Nucleus accumbens (tissue), 56 donors: ENCODE measurements at places on chromosomes 5 and 9.

GRCh38 chr9:101705135-101705661, 33.2 kb downstream of the GRIN3A start:
- no peak for DNase-seq

DNA sequence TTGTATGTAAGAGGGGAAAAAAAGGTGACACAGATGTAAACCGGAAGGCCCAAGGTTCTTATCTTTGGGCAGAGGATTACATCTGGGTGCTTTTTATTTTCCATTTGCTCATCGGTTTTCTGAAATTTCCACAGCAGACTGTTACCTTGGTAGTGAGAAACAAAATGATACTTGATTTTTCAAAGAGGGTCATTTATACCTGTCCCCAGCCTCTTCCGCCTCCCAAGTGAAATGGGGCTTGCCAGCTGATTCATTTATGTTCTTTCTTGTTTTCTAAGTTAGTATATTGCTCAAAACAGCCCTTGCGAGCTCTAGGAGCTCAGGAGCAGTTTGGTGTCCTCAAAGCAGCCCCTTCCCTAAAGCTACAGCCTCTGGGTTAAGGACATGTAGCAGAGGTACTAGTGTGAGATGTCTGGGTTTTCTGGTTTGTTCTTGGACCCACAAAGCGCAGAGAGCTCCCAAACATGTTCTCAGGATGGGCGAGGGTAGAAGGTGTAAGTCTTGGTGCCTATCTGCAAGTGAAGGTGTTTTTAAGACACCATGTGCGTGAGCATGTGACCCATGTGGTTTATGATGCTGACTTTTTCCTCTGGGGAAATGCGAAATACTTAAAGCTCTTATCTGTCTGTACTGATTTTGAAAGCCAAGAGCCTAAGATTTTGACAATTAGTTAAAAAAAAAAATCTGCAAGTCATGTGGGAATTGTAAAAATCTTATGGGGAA, 38.3 kb downstream of the DAPK1 start:
- no peak for DNase-seq

DNA sequence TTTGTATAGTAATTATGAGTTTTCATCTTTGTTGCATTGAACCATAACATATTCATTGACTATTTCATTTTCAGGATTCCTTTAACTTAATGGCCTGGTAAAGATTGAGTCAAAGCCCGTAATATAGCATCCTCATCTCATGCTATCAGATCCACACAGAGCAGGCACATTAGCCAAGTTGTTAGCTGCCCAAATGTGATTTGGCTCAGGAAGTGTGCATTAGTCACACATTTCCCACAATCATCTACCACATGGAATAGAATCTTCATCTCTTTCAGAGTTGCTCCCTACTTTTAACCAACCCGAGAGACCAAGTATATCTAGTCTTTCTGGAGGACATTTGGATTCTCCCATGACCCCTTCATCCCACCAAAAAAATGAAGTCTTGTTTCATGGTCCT, 481.0 kb upstream of the PTGER4 start:
- DNase-seq, result no peak

DNA sequence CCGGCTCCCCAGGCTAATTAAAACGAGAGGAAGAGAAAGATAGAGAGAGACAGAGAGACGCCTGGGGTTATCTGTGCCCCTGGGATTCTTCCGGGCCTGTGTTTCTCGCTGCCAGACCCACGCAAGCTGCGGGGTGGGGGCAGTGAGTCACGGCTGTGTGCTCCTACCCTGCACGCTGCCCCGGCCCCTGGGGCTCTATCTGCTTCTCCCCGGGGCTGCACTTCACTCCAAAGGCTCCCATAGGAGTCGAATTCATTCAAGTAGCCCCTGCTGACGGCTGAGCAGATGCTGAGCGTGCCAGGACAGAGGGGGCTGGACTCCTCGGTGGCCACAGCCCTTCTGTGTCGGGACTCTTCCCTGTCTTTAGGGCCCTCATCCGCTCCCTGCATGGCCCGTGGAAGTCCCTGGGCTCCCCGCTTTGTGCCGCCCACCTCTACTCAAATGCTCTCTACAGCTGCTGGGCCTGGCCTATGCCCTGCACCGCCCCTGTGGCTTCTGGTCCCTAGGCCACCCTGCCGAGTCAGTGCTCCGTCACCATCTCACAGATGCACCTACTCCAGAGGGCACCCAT, 22.8 kb downstream of the SARDH start:
- DNase-seq, result no peak

- DNase-seq, result no peak
Measured at GRCh38 chr5:11048760-11049159, 287.7 kb upstream of the DAP start.

- no peak for DNase-seq
Measured at GRCh38 chr5:53239301-53239990, 129.9 kb upstream of the MOCS2 start.

DNA sequence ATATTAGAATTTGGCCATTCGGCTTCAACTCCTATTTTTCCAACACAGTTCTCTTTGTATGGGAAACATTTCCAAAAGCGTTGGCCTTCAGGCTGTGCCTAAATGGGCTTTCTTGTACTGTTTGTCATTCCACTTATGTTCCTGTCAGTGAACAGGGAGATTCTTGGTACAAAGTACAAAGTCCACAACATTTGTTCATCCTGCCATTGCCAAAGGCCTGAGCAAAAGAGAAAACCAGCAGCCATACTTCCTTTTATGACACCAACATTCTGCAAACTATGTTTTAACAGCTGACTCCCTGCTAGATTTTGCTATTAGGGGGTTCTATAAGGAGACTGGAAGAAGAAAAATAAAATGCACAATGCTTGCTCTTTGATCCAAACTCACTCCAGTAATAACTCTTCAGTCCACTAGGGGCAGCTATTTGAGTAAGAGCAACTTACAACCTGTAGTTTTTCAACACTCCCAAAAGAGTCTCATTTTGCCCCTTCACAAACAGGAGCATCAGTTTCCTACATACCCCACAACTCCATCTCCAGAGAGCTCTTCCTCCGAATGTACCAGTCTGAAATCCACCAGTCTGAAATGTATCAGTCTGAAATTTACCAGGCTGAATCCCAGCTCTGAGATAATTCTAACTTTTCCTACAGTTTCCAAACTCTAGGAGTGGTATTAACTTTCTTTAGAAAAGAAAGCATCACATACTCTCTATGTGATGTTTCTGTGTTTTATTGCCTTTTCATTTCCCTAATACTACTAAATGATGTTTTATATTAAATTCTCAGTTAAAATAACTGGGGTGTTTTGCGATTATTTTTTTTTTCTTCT, 693.8 kb downstream of the DNAH5 start:
- no peak for DNase-seq

DNA sequence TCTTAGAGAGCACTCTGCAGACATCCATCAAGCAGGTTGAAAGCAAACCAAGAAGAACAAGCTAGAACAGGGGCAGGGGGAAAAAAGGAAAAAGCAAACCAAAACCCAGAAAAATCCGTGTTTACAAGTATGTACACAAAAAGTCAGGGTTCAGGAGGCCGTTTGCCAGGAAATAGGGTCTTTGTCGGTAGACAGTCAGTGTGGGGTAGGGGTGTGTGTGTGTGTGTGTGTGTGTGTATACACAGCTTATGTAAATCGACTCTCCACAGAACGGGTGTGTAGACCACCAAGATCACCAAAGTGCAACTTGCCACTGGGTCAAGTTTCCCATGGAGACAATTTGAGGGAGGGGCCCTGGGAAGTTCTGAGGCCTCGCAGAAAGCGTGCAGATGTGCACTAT, 13.1 kb downstream of the SPRY4 start:
- no peak for DNase-seq

DNA sequence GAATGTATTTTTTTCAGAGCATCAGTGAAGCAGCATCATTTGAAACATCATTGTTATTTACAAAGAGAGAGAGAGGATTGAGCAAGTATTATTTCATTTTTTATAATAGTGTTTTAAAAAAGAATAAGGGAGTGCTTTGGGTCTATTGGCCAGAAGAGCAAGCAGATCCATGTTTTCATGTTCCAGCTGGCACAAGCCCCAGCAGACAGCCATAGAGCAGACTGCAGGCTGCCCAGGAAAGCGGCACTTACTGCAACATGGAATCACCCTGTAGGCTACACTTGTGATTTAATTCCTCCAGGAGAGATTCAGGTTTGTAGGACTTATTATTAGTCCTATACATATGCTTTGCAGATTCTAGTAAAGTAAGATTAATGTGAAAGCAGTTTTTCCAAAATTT, 407.0 kb upstream of the GRAMD2B start:
- no peak for DNase-seq

GRCh38 chr5:38697013-38697412, 140.6 kb upstream of the LIFR start:
- no peak for DNase-seq

- DNase-seq, result no peak
Measured at GRCh38 chr5:59342181-59342580, 551.3 kb downstream of the PDE4D start.

DNA sequence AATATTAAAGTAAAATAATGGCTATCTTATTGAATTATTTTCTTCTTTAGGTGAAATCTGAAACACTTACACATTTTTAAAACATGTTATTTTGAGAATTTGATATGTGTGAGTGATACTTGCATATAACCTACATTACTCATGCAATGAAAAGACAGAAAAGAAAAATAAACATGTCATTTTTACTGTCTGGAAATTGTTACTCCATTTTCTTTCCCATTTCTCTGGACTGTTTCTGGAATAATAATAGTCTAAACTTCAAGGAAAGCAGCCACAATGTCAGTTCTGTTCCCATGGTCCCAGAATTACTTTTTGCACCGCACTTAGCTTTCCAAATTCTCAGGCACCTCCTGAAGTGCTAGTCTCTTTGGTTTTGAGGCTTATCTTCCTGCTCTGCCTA, 145.5 kb downstream of the PRR16 start:
- DNase-seq, result no peak

DNA sequence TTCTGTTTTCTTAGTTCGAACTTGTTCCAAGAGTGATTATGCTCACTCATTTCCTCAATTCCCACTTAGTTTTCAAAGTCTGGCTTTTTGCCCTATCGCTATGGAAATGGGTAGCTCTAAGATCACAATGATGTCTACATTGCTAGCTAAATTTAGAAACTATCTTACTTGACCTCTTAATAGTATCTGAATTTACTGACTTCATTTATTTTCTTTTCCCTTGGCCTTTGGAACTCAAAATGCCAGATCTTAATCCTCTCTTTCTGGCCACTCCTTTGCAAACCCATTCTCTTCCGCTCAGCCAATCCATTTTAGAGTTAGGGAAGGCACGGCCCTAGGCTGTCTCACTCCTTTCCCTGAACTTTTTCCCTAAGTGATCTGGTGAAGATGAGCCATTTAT, 137.0 kb downstream of the FER start:
- no peak for DNase-seq

DNA sequence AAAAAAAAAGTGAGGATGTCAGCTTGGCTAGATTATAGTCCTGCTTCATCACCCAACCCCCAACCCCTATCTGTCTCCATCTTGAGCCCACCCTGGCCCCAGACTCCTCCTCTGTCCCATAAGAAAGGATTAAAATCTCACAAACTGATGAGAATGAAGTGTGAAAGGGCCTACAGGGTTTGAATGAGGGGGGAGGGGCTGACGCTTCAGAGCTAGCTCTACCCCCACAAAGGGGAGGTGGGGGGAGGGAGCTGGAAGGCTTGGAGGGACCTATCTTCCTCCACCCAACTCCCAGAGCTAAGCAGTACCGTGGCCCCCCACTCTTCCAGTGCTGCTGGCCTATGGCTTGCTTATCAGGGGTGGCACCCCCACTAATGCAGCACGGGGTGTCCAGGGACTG, 43.7 kb upstream of the HAND1 start:
- no peak for DNase-seq

DNA sequence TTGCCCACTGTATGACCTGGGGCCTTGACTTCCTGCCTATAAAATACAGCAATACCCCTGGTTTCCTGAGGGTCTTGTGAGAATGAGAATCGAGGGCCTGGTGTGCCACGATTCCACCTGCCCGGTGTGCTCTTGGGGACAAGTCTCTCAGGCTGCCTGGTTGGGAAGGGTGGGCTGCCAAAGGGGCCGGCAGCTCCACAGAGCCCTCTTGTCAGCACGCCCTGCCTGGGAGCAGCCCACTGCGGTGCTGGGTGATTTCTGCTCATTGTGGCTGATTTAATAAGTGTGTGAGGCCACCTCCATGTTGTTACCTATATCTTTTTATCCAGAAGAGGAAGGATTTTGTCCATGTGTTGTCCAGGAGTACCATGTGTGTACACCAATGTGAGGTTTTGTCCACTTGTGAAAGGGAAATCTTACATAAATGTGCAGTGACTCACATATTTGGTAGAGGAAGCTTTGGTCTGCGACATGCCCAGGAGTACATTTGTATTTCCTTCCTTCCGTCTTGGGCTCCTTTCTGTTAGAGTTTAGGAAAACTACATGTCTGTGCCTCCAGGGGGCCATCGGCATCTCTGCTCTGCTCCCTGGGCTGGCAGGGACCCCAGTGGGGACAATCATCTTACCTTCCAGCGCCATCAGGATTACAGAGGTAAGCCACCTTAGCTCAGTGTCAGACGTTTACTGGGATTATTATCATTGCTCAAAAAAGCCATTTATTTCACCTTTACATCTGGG, 108.6 kb downstream of the PHF2 start:
- DNase-seq, result no peak

- DNase-seq, result no peak
Measured at GRCh38 chr5:58211441-58211840, 248.4 kb downstream of the PLK2 start.

DNA sequence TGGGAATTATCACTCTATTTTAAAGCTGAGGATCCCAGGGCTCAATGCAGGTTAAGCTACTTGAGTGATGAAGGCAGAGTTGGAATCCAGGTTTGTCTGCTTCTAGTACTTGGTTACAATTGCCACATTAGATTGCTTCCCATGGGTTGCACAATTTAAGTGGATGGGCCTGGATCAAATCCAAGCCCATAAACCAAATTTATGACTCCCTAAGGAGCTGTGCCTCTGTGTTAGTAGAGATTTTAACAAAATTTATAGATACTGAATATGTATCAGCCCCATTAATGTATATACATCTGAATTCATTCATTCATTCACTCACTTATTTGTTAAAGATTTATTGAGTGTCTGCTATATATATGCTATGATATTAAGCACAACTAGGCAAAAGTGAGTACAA, 332.3 kb upstream of the KLF9 start:
- DNase-seq, result no peak

DNA sequence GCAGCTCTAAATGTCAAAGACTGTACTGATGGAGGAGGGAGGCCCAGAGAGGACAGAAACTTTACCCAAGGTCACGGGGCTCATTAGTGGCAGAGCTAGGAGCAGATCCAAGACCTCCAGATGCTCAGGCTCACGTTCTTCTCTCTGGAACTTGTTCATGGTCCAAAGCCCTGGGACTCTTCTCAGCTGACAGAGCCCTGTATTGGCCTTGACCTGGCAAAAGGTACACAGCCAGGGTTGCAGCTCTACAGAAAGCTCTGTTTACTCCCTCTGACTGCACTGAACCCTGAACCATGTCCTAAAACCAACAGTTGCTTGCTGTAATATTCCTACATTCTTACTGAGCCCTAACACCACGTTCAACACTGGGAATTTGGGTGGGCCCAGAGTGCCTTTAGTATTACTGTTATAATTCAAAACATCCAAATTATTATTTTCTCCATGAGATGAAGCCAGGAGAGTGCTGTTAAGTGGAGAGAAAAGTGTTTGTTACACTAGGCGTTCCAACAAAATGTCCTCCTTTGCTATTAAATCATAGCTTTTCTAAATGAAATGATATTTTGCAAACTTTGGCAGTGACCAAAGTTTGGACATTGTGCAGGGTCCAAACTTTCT, 602.4 kb upstream of the CLINT1 start:
- no peak for DNase-seq

GRCh38 chr9:138122676-138123075, 245.1 kb downstream of the CACNA1B start:
- no peak for DNase-seq

- no peak for DNase-seq
Measured at GRCh38 chr9:119998614-119999013, 581.4 kb downstream of the CDK5RAP2 start.

GRCh38 chr5:41416336-41416735, 94.1 kb downstream of the PLCXD3 start:
- no peak for DNase-seq
